ENCODE measurements at places on chromosomes 5 and 9.

DNA sequence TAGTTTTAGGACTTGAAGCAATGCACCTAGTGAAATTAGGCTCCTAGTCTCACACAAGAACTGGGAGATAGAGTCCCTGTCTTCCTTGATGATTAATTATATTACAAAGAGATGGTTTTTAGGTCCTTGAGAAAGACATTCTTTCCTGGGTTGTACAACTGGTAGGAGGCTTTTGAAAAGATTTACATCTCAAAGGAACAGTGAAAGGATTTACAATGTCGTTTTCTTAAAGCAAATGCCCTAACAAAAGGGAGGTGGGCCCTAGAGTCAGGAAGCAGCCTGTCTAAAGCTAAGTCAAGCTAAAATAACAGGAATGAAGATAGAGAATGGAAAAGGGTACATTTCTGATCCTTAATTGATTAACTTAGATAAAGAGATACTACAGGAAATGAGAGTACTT, 102.2 kb upstream of the IL7R start:
- DNase-seq, result no peak

GRCh38 chr9:5800969-5801738, 31.8 kb downstream of the ERMP1 start:
- DNase-seq, result peak; percentile 13

- no peak for DNase-seq
Observed at GRCh38 chr5:134493461-134494055, 31.9 kb upstream of the JADE2 start.

DNA sequence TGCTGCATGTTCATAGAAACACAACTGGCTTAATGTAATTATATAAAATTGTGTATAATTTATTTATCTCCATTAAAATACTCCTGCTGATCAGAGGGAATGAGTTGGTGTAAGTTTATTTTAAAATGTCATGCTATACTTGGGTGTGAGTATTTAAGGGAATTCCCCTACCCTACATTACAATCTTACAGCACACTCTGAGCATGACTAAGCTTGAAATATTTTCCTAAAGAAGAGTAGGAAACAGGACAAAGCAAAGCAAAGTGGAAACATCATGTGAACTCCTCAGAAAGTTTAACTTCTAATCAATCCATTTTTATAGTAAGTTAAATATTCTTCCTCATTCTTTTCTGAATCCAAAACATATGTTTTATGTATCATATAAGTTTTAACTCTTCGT, 1271.3 kb downstream of the EFNA5 start:
- DNase-seq, result peak; percentile 78

- DNase-seq, result no peak
Observed at GRCh38 chr9:72205513-72205912, 56.3 kb downstream of the GDA start.

DNA sequence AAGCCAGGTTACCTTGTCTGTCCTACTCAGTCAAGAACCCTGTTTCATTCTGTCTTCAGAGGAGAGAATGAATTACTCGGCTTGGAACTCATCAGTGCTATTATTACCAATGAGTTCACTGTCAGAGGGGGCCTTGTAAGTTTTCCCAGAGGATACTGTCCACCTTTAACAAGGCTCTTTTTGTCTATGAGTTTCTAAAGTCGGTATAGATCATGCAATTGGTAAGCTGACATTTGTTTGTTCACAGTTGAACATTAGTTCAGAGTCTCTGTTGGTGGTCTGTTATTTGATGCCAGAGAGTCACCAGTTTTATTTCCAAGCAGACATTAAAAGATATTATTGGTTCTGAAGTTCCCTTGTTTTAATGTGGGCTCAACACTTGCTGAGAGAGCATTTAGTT, 58.1 kb upstream of the DHFR start:
- no peak for DNase-seq

DNA sequence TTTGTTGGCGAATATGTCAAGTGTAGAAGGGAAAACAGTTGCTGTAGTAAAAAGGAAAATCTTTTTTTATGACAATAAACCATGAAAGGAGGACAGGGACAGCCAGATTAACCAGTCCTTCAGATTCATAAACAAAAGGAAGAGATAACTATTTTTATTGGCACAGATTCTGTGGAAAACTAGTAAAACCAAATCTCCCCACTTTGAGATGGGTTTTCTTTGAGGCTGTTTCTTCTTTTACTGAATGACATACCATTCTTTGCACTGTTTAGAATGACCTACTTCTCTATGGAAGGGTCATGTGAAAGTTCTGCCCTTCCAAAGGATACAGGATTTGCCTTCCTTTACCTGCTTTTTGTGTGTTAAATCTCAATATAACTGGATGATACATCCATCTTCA, 13.7 kb downstream of the CAST start:
- no peak for DNase-seq

GRCh38 chr5:31781772-31782171, 142.8 kb downstream of the PDZD2 start:
- no peak for DNase-seq

DNA sequence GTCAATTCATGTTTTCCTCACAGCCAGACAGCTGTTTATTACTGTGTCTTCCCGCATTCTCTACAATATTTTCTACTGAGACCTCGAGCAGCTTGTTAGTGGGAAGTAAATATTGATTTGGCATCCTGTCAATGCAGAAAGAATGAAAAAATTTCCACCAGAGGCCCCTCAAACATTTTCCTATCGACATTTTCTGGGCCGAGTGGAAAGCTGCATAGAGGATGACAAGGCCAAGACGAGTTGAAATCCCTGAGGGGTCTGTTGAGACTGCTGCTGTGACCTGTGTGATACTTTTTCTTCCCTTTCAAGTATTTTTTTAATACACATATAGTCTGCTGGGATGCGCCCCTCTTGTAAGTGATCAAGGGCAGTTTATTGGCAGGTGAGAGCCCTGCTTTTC, 91.4 kb upstream of the SH3GL2 start:
- no peak for DNase-seq

GRCh38 chr9:130311003-130311402, 45.4 kb downstream of the HMCN2 start:
- no peak for DNase-seq

- DNase-seq, result peak; percentile 23
Observed at GRCh38 chr9:98429613-98430012, 174.2 kb upstream of the TBC1D2 start.

DNA sequence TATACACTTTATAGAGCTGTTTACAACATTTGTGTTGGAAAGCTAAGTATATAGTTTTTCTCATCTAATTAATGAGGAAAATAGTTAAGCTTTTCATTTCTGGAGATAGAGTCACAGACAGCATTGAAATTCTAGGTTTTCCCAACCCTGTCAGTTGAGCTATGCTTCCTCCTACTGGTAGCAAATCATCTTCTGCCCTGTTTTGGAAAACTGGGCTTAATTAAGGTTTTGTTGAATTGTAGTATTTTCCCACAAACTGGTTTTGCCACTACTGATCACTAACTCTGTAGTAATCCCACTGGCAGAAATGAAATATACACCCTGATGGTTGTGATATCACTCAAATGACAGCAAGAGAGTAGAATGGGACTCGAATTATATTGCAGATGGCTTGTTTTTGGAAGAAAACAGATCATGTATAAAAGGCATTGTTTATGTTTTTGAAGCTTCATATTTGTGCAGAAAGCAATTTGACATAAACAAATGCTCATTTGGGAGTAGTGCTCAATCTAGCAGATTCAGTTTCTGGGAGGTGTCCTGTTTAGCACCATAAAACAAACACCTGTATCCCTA, 46.6 kb downstream of the CD180 start:
- no peak for DNase-seq

- DNase-seq, result no peak
Observed at GRCh38 chr5:132474131-132474723, 16.3 kb downstream of the IRF1 start.

DNA sequence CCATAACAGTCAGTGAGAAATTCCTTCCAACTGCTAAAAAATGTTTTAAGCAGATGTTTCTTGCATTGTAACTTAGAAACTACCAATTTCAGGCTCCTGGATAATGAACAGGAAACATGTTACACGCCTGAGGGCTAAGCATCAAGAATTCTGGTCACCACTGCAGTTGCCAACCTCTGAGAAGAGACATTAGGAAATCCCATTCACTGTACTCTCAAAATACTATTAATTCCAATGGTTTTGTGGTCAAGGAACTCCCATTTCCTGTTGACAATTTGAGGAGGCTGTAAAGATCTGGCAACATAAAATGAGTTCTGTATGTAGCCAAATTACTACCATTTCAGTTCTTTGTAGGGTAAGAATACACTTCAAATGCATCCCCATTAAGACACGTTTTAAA, 456.0 kb upstream of the MEF2C start:
- no peak for DNase-seq

DNA sequence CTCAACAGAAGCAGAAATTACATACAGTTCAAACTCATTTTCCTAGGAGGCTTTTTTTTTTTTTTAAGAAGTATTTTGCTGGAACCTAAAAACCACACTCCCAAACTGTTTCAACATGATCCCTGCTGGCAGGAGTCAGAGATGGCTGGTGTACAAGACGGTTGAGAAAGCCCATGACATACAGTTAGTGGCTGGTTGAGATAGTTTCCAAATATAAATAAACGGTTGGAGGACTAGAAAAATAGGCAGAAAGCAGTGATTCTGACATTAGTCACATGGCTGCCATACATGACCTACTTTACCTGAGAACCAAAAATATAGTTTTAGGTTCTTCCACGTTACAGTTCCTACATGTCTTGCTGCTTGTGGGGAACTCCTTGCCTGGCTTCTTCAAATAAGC, 31.7 kb upstream of the BASP1 start:
- DNase-seq, result peak; percentile 48

DNA sequence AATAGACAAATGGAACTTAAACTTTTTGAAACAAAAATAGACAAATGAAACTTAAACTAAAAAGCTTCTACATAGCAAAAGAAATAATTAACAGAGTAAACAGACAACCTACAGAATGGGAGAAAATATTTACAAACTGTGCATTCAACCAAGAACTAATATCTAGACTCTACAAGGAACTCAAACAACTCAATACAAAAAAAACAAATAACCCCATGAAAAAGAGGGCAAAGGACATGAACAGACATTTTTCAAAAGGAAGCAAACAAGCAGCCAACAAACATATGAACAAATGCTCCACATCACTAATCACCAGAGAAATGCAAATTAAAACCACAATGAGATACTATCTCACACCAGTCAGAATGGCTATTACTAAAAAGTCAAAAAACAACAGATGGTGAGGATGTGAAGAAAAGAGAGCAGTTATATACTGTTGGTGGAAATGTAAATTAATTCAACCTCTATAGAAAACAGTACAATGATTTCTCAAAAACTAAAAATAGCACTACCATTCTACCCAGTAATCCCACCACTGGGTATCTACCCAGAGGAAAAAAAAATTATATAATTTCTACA, 170.8 kb upstream of the RGMB start:
- no peak for DNase-seq

DNA sequence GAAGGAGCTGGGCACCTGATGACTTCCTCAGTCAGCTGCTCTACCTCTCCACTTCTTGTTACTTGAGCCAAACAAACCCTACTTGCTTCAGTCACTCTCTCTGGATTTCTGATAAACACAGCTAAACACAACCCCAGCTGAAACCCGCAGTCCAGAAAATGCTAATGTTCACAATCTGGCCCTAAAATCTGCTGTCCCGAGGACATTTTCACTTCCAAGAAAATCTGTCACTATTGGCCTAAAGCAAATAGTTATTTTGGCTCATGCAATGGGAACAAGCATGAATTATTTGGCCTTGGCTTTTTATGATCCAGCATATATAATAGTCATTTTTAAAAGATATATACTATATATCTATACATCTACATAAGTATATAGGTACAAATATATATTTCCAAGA, 19.1 kb downstream of the FAM81B start:
- no peak for DNase-seq

DNA sequence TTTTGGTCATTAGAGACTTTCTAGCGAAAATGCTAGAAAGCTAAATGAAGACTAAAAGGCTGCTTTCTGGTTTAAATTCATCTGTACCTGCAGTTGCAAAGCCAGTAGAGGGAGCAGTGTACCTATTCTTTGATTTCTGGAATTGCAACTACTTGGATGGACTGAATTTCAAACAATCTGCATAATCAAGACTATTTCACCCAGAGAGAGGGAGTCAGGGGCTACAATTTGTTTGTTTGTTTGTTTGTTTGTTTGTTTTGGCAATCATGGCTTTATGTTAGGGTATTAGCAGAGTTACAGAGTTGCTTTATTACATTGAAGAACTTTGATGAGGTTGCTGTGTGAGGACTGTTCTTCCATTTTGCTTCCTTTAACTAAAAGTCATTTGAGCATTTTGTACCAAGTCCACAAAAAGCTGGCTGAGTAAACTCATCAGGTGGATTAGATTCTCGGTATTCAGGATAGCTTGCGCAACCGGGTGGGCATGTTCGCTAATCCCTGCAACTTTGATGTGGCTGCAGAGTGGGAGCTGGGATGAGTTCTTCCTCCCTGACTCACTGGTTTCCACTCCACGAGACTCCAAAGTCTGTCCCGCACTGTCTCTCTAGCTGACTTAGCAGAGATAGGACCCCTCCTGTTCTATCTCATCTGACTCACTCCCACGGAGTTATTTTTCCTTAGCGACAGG, 80.0 kb upstream of the TUT7 start:
- peak; percentile 53 for DNase-seq

GRCh38 chr9:136840877-136841645, 1.2 kb upstream of the AJM1 start:
- peak; percentile 84 for DNase-seq

- no peak for DNase-seq
Observed at GRCh38 chr5:78841767-78842166, 143.3 kb downstream of the ARSB start.

GRCh38 chr5:108813673-108814072, 66.0 kb downstream of the FER start:
- no peak for DNase-seq

- DNase-seq, result no peak
Observed at GRCh38 chr5:57581772-57582171, 99.2 kb upstream of the ACTBL2 start.

DNA sequence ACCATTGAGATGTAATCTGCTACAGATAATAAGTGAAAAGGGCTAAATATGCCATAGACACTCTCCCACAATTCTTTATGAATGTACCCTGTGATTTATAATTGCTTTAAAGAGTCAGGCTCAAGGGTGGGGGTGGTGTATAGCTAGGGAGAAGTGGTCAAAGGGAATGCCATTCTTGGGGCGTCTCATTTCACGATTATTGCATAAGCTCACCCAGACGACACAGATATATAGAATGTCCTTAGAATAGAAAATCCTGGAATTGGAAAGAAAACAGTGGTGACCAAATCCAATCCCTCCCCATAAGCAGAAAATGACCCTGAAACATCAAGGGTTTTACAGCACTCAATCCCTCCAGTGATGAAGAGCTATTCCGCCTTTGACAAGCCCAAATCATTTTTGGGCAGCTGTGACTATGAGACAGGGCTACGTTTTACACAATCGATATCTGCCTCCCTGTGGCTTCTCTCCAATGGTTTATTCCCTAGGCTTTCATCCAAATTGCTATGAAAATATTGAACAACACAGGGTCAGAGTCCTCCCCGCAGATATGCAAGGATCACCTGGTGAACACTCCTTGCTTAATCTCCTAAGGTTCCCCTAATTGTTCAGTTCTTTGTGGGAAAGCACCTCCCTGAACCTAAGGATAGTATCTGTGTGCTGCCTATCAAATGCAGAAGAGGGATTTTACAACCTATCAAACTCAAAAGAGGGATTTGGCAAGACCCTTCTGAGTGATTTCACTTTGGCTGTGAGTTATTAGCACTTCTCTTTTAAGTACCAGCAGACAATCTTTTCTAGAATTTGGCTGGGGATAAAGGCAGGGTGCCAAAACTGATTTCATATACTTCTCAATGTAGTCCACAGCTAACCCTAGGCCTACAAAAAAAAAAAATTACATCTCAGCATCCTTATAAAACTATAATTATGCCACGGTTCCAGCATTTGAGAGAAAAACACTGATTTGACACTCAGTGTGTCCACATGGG, 144.9 kb upstream of the CDH6 start:
- no peak for DNase-seq

- DNase-seq, result no peak
Observed at GRCh38 chr5:82796643-82797416, 280.4 kb downstream of the TMEM167A start.
